ENCODE measurements at places on chromosomes 5 and 9.
A peak's percentile ranks its signal among the peaks of the same experiment; 100 is the strongest.

- no peak for DNase-seq
Observed at GRCh38 chr5:133741818-133742355, 129.5 kb upstream of the FSTL4 start.

DNA sequence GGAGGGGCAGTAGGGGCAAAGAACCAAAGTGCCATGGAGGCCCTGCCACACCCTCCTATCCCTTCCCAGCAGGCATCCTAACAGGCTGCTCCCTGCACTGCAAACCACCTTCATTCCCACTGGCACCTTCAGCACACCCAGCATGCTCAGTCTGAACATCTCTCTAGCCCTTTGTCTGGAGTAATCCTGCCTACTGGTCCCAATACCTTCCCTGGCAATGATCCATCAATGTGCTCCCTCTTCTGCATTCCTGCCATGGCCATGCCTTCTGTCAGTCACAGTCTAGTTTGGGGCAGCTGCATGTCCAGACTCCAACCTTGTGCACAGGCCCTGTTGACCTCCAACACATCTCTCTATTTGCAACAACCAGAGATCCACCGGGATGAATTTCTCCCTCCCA is 4.9 kb downstream of the MACROH2A1 start:
- no peak for DNase-seq

DNA sequence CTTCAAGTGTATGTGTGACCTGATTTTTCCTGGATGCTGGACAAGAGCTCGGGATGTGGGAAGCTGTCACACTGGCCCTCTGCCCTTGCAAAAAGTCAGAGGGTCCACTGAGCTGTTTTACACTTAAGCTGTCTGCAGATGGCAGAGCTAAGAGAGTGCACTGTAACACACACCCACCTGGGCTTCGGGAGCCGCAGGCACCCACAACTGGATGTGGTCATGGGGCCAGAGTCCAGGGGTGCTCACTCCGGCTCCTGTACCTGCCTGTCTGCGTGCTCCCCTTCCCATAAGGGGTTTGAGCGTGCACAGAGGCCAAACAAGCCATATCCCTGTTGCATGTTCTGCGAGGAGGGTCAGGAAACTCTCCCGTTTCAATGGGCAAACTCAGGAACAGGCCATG is 82.5 kb downstream of the LRRC70 start:
- DNase-seq, result no peak

- DNase-seq, result no peak
Observed at GRCh38 chr9:74697535-74697934, 190.2 kb downstream of the TRPM6 start.

GRCh38 chr5:35125746-35126145 is 78.0 kb upstream of the AGXT2 start:
- DNase-seq, result no peak

DNA sequence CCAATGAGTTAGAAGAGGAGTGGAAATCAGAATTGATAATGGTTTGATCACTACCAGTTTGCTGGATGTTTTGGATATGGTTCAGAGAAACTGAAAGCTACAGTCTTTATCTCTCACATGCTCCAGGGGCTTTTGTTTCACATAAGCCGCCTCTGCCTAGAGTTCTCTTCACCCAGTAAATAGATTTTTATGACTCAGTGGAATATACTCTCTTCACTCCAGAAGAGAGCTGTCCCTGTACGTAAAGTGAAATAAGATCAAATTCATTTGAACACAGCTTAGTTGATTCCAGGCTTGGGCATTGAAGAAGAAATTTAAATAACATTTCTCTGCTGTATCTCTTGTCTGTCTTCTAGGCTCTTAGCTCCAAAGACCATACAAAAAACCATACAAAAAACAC is 184.9 kb downstream of the TRPM3 start:
- DNase-seq, result no peak

DNA sequence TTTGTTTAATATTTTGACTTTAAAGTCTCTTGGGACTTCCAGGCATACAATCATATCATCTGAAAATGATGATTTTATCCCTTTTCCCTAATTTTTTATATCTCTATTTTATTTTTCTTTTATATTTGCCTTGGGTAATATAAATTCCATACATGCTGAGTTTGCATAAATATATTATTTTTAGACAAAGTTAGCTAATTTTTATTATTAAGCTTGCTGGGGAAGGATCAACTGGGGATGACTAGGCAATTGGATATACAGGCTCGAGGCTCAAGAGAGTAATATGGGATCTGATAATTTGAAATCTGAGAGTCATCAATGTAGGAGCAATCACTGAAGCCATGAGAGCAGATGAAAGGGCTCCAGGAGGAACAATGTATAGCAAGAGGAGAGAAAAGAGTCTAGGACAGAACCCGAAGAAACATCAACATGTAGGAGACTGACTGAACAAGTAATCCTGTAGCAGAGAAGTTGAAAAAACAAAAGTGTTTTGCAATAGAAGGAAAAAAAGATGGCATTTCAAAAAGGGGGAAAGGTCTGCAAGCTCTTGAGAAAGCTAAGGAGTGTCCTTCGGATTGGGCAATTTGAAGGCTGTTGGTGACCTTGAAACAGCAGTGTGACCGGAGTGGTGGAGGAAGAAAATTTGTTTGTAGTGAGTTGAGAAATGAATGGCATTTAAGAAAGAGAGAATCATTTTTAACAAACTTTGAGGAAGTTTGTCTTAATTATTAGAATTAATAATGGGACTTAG is 17.0 kb upstream of the RHOBTB3 start:
- no peak for DNase-seq

DNA sequence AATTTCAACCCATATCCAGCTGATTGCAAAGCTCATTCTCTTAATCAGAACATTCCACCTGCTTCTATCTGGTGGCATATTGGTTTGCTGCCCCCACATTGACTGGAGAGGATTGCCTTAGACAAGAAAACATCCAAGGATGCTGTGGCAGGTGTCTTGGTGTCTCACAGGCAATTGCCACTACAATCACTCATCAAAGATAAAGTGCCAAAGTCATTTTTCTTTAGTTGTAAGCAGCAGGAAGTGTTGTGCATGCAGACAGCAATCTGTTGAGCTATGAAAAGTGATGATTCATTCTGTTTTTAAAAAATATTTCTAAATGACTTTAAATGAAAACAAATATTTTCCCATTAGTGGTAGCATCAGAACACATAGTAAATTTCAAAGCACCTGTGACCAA is 53.9 kb downstream of the CDH6 start:
- DNase-seq, result no peak

- DNase-seq, result peak; percentile 13
Observed at GRCh38 chr5:94577466-94578245, 40.7 kb downstream of the KIAA0825 start.

DNA sequence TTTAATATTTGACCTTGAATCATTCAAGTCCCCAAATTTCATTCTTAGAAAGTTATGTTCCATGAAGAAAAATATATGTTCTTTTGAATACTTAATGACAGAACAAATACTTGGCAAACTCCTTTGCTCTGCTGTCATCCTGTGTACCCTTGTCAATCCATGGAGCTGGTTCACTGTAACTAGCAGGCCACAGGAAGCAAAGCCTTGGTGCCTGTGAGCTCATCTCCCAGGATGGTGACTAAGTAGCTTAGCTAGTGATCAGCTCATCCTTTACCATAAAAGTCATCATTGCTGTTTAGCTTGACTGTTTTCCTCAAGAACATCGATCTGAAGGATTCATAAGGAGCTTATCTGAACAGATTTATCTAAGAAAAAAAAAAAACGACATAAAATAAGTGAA is 65.4 kb downstream of the WDR41 start:
- no peak for DNase-seq

- DNase-seq, result no peak
Observed at GRCh38 chr5:172579403-172579990, 61.6 kb upstream of the NEURL1B start.

DNA sequence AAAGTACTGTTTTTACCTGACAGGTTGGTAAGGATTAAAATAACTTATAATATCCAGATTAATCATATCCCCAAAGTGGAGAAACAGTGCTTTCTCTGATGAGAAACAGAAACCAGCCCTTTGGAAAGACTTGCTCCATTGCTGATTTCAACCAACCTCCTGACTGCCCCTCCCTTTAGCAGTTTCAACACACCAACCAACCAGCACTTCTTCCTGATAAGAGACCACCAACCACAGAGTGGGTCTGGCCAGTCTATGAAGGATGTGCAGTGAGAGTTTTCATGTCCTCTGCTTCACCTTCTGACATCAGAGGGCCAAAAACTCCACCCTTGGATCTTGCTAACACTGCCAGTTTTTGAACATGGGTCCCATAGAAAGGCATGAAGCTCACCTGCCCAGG is 28.1 kb downstream of the RIGI start:
- DNase-seq, result no peak

DNA sequence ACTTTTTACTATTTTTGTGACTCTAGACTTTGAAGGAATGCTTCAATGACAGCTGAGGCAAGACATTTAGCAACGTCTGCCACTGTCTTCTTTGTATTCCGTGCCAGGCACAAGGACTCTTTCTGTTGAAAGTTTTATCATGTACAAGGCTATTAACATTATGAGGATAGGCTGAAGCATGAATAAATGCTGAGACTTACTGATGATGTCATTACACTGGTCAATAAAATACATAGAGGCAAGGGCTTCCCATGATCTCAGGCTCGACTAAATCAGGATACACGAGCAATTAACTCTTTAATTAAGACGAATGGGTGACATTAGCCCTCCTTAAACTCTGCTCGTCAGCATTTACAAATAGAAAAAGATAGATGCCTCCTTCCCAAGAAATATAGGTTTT is 1393.3 kb upstream of the WWC1 start:
- DNase-seq, result no peak

GRCh38 chr5:159913501-159913900 is 2.8 kb upstream of the ADRA1B start:
- DNase-seq, result no peak

DNA sequence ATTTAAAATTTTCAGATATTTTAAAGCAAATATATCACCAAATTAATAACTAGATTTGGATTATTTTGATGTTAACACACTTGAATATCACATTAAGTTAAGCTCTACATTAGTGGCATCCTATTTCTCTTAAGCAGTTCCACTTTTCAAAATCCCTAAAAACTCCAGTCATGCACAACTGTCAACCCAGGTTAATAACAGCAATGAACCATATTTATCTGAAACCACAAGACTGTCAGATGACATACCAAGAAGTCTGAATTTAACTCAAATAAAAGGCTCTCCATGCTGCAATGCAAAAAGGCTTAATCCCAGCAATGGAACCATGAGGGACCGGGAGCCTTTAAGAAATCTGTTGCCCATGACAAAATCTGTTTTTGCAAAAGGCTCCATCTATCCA is 27.5 kb downstream of the FNIP1 start:
- DNase-seq, result no peak

DNA sequence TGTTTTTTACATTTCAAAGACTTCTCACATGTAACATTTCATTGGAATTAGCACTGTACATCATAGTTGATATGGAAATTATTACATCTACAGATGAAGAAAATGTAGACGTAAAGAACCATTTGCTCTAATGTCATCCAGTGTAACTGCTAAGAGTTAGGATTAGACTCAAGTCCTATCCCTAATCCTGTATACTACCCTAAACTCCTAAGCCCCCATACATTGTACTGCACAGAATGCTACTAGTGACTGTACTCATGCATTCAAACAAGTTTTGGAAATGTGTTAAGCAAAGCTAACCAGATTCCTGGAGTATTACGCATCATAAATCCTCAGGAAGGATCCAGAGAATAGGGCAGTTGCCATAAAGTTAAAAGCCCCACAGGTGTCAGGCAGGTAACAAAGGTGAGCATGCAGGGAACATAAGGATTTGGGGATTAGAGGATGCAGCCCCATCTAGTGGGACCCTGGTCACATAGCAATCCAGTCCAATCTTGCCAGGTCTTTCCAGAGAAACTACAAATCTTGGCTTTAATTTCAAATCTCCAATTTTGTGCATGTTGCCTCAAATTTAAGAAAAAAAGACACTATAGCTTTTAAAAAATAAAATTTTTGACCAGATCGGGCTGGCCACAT is 32.0 kb downstream of the HAVCR1 start:
- no peak for DNase-seq

DNA sequence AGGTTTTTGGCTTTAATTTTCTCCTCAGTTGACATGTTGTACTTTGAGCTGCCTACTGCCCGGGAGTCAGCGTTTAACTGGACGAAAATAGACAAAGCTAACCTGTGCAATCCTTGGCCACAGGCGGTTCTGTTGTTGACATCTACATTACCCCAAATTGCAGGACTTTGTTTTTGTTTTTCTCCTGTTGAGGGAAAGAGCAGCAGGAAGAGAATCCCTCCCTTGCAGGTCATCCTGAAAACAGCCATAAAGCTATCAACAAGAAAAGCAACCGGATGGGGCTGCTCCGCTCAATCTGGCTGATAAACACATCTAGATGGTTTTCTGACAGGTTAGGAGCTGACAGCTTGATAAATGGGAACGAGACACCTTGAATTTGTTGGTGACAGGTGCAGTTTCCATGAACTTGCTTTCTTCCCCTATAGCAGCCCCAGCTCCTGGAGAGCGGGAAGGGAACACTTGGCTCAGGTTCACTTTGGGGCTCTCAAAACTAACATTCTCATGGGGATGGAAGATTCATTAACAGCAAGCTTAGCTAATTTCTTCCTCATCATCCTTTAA is 331.5 kb downstream of the SLIT3 start:
- no peak for DNase-seq

DNA sequence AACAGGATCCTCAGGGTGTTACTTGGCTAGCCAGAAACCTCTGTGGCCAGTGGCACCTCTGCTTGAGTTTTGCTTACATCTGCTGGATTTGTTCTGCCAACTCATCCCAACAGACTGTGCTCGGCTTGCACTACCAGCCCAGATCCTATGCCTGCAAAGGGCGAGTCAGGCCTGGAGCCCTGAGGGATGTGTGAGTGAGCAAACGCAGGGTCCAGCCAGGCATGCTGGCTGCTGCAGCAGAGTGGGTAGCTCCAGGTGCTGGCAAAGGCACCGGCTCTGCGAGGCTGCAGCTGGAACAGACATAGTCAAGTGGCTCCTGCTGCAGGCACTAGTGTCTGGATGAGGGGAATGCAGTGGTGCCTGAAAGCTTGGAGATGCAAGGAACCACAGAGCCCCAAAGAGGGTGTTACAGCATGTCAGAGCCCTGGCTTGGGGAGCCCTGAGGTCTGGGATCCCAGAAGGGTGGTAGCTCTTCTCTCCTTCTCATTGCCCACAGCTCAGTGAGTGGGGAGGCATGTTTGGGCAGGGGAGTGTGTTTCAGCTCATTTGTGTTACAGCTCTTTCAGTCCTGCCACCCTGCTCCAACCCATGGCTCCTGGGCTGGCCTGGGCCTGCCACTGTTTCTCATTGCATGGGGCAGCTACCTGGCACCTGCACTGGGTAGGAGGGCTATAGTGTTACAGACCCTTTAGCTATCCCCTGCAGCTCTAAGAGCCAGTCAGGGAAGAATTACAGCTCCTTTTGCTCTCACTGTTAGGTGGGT is 332.6 kb downstream of the TAF11L14 start:
- no peak for DNase-seq

GRCh38 chr9:88710449-88710848 is 175.5 kb downstream of the NXNL2 start:
- no peak for DNase-seq

DNA sequence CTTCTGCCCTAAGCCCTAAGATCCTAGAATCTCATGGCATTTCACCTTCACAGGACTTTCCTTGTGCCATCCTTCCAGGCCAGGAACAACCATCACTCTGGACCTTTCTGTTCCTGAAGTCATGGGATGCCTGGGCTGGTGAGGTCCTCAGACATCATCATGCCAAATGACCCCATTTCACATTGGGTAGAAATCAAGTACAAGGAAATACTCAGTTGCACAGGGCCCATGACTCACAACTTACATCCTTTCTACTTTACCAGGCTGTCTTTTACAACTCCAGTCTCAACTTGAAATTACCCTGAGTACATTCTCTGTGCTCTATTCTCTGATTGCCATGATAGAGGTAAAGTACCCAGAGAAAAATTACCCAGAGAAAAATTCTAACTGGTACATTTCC is 167.1 kb downstream of the PIK3R1 start:
- no peak for DNase-seq

Measured in activated T-helper 1 cell treated with anti-CD3 and anti-CD28 coated beads, Interleukin-12 subunit alpha, Interleukin-12 subunit beta, Interleukin-2, Interleukin-4 antibody, amounts not matched to agents 30 ng/mL and 10 ng/mL and 1 ng/mL, durations not matched to agents 14 hours and 24 hours and 36 hours (primary cell).